HT1080 (cell line): ENCODE measurements at places on chromosomes 1 and 21.

GRCh38 chr1:22489823-22490222 lies 38.2 kb downstream of the ZBTB40 start:
- DNase-seq = no peak

GRCh38 chr1:172540635-172541034 lies 7.7 kb downstream of the SUCO start:
- no peak for DNase-seq

GRCh38 chr21:37582590-37582989 lies 216.0 kb downstream of the DYRK1A start:
- peak; percentile 56 for DNase-seq

DNA sequence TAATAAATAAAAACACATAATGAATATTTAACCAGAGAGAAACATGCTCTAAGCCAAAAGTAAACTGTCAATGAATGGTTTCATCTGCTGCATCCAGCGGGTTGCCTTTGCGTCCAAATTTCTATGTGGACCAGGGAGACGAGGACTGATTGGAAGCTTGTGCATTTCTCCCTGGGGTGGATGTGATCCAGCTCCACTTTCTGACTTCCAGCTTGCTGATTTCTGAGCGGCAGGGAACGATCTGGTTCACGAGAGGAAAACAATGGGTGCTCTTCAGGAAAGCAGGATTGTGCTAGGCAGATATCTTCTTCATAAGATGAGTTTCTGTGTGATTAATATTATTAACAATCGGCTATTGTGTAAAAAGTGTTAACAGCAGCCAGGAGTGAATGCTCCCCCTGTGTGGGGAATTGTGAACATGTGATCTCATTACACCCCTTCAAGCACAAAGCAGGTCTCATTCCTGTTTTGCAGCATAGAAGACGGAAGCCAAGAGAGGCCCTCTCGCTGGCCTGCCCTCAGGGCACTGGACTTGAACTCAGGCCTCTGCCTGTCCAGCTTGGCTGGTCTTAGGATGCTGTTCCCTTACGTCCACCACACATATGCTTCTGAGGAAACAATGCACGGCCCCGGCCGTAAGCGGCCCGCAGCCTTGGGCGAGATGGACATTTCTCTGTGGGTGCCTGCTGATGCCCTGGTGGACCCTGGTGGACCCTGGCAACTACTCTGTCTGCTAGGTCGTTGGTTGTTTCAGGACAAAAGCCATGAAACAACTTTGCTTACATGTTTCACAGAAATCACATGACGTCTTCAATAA lies 183.4 kb upstream of the C1orf174 start:
- DNase-seq = no peak

DNA sequence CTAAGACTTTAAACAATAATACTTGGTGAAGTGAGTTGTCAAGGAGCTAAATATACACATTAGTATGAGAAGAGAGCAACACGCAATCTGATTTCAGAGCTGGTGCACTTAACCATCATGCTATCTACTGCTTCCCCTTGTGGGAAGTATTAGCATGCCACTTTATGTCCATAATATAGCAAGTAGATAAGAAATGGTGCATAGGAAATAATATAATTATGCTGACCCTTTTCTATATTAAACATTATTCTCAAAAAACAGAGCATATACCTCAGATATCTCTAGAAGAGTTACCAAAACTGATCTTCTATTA lies 63.4 kb downstream of the MAGI3 start:
- peak; percentile 6 for DNase-seq

DNA sequence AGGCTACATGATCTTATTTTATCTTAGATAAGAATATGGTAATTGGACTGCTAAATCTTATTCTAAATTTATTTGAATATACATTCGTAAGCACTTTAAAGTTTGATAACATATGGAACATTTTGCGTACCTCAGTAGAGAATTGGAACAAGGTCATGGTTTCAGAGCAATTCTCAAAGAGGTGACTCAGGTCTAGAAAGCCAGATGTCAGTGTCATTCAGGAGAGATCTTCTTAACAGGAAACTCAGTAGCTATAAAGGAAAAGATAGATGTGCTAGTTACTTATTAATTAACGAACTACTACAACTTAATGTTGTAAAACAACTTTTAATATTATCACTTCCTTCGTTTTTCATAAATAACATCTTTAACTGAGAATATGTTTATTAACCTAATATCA lies 142.5 kb downstream of the USP25 start:
- DNase-seq = no peak

DNA sequence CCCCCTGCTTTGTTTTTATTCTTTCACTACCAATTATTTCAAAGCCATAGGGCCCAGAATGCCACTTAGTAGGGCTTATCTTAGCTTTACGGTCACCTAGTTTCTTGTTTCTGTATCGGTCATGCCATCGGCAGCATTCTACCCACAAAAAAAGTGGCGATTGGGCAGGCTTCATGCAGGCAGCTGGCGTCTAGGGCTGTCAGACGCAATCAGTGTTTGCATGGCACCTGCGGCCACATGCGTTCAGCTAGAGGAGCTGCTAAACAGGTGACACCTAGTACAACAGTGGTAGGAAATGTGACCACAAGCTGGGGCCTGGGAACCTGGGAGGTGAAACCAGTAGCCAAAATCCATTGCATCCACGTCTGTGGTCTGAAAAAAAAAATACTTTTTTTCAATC lies 262.7 kb downstream of the PBX1 start:
- DNase-seq = no peak

DNA sequence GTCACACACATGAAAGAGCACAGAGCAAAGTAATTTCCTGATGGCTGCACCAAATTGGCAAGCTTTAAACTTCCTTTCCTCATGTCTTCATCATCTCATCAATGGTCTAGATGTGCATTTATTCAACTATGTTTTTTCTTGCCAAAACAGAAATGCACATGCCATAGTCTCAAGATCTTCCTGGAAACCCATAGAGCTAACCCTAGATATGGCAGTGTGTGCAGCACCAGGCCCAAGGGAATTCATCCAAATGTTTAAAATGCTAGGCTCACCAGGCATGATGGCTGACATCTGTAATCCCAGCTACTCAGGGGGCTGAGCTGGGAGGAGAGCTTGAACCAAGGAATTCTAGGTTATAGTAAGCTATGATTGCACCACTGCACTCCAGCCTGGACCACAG lies 31.2 kb upstream of the PALMD start:
- no peak for DNase-seq

DNA sequence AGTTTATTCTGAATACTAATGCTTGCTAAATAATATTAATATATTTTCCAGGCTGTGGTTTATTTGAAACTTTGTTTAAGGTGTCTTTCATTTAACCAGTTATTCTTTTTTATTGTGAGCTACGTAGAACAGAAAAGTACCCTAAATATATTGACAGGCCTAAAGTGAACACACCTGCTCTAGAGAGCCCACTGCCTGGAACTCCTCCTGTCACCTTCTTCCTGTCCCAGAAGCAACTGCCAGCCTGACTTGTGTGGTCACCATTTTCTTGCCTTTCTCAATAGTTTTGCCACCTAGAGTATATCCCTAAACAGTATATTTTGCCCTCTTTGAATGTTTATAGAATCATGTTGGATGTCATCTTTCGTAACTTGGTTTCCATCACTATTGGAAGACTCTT lies 48.5 kb downstream of the SCCPDH start:
- no peak for DNase-seq

- DNase-seq = no peak
These were observed 10.0 kb upstream of the LRRC3 start for GRCh38 chr21:44445145-44445812.

DNA sequence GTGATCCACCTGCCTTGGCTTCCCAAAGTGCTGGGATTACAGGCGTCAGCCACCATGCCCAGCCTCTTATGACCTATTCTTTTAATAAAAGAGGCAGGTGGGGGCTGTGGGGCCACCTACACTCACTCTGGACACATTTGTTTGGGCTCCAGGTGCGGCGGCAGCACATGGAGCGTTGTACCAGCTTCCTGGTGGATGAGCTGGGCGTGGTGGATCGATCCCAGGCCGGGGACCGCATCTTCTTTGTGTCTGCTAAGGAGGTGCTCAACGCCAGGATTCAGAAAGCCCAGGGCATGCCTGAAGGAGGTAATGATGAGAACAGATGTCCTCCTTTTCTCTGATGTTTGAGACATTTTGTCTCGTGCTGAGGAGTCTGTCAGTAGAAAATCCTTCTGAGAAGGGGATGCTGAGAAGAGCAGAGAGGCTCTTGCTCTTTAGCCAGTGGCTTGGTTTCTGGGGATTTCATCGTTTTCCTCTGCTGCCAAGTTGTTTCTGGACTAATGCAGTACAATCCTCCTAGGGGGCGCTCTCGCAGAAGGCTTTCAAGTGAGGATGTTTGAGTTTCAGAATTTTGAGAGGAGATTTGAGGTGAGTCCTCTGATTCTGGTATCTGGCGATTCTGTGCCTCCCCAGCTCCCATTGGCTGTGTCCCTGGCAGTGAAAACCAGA lies 17.9 kb upstream of the MIIP start:
- no peak for DNase-seq
